ENCODE measurements at places on chromosomes 2 and 18. TPM values are rescaled to one million over a fixed set of nuclear protein-coding genes. Genes with fewer than 3 reads are reported as not detected.

- no peak overlapping the region for H3K4me3 ChIP-seq
- no peak overlapping the region for H3K27ac ChIP-seq
- H3K27me3 ChIP-seq: peaks cover 6% of the 10 kb centered on the region
These were observed 147.9 kb downstream of the LNPK start for GRCh38 chr2:175854129-175854528.

- peaks cover 8% of the 10 kb centered on the region for H3K36me3 ChIP-seq
- peaks cover 36% of the 10 kb centered on the region for H3K4me1 ChIP-seq
- no peaks in the 10 kb centered on the region for H3K27me3 ChIP-seq
- DNase-seq: no peak
These were observed 824 bp upstream of the VPS54 start for GRCh38 chr2:64019975-64020528.

DNA sequence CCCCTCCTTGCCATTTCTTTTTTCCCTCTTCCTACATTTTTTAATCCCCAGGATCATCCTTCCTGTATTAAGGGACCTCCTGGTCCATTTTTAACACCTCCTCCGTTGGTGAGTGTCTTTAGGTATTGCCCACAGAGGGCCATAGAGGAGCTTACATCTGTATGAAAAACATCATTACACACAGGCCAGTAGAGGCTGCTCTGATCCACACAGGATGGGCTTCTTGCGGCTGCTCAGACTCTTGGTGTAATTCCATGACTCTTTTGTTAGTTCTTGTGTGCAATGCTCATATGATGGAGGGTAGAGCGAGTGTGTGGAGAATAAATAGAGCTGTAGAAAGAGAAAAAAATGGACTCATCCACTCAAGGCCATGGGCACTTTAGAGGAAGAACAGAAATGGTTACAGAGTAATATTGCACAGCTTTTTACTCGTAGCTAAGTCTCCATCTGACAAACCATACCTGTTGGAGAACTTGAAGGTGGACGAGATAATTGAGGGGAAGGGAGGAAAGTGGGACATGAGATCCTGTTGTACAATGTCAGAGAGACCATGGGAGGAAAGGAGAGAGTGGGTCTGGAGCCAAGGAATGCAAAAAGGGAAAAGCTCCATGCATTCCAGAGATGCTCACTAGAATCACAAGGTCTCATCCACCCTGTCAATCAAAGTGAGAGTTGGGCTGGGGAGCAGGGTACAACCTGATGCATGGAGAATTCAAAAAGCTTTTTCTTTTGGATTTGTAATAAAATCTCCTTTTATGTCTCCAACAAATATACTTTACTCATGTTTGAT is 129.7 kb upstream of the TNP1 start:
- no peaks in the 10 kb centered on the region for H3K4me1 ChIP-seq
- no peak for DNase-seq
- peaks cover 1% of the 10 kb centered on the region for H3K27me3 ChIP-seq
- H3K36me3 ChIP-seq: no peaks in the 10 kb centered on the region
- no peak overlapping the region for H3K4me3 ChIP-seq

DNA sequence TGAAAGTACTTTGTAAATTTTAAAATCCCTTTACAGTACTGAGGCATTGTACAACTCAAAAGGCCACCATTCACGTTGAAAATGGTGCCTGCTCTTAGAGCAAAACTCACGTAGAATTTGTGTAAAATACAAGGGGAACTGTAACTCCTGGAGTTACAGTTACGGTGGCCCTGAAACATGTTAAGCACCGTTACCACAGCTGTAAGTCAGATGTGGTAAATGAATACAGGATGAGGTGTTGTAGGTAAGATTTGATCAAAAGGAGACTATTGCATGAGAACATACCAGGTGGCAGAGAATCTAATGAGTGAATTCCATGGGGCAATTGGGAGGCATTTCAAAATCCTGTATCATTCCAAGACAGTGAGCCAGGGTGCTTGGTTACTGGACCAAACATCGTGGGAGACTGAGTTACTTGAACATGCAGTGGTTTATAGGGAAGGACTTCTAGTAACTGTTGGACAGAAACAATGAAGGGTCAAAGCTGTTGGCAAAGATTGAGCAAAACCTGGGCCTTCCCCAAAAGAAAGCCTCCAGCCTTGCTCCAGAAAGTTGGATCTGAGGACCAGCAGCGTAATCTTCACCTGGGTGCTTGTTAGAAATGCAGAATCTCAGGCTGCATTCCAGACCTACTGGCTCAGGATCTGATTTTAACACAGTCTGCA is 535.8 kb upstream of the POU3F3 start:
- peaks cover 7% of the 10 kb centered on the region for H3K27me3 ChIP-seq
- H3K36me3 ChIP-seq: no peaks in the 10 kb centered on the region
- no peaks in the 10 kb centered on the region for H3K4me1 ChIP-seq
- no peak for DNase-seq
- no peak overlapping the region for H3K4me3 ChIP-seq

DNA sequence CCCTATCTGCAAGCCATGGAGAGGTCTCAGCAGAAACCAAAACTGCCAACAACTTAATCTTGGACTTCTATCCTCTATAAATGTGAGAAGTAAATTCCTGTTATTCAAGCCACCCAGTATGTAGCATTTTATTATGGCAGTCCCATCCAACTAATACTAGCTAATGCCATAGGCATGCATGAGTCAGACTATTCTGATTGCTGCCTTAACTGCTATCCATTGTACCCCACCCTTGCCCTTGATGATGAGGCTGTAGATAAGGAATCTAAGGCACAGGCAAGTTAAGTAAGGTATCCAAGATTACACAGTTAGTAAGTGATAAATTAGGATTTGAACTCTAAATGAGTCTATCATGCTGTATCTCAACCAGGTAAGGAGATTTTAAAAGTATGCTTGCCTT is 223.0 kb downstream of the UBE2E3 start:
- H3K27me3 ChIP-seq: no peaks in the 10 kb centered on the region
- DNase-seq: no peak
- peaks cover 51% of the 10 kb centered on the region for H3K36me3 ChIP-seq
- H3K27ac ChIP-seq: no peak overlapping the region
- H3K4me3 ChIP-seq: no peak overlapping the region
- H3K4me1 ChIP-seq: peaks cover 21% of the 10 kb centered on the region

GRCh38 chr2:213147538-213147937 is 3.9 kb downstream of the IKZF2 start:
- H3K27ac ChIP-seq: peak overlapping the region; percentile 88
- H3K27me3 ChIP-seq: peaks cover 9% of the 10 kb centered on the region
- peak; percentile 49 for DNase-seq

DNA sequence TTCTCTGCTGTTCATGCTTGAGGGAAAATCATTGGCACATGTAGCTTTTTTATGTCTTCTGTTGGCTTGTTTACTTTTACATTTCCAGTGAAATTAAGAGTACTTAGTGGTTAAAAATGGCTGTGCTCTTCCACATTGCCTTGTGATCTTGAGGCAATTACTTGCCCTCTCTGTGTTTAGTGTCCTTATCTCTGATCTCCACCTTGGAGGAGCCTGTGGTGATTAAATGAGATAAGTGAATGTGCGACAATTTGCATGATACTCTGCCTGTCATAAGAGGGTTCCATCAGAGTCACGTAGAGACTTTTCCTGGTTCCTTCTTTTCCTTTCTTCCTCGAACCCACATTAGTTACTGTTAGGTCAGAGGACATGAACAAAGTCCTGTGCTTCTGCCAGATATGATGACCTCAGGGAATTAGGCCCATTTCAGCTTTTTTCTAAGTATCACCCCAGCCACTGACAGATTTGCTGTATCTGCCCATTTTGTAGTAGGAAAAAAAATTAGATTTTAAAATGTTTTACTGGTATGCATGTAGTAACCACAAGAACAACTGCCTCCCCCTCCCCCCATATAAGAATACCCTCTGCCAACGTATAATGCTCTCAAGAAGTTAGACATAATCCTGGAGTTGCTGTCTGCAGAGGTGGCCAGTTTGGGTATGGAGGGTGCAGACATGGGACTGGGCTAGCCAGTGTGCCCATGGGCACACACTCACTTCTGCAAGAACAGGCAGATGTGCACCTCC is 51.9 kb downstream of the TET3 start:
- no peak for DNase-seq
- peaks cover 6% of the 10 kb centered on the region for H3K36me3 ChIP-seq
- H3K27me3 ChIP-seq: no peaks in the 10 kb centered on the region

DNA sequence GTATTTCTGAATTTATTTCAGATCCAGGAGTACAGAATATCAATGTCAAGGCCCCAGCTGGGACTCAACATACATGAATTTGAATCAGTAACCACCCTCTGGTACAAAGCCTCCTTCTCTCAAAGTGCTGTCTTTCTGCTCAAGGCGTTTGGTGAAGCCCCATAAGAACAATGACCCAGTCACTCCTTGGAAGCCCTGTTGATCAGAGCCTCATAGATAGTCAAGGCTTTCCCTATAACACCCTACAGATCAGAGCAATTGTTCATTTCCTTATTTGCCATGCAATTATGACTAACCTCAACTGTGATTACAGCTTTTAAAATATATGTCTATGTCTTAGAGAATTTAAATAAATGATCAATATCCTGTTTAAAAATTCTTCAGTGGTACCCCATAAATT is 159.1 kb upstream of the CREB1 start:
- H3K4me3 ChIP-seq: no peak overlapping the region
- no peaks in the 10 kb centered on the region for H3K36me3 ChIP-seq
- H3K27ac ChIP-seq: no peak overlapping the region
- no peaks in the 10 kb centered on the region for H3K4me1 ChIP-seq
- no peak for DNase-seq
- no peaks in the 10 kb centered on the region for H3K27me3 ChIP-seq

Gene EFEMP1
- not detected for total RNA-seq

Gene ABCG8
- total RNA-seq: not detected

Gene RAPGEF4
- 0.85 TPM for total RNA-seq

Gene CASP10
- 22.6 TPM for total RNA-seq

Gene LBX2
- 0.43 TPM for total RNA-seq

Gene FHOD3
- not detected for total RNA-seq

Gene LINC00305
- not detected for total RNA-seq

Measured in activated CD8-positive, alpha-beta T cell treated with anti-CD3 and anti-CD28 coated beads for 36 hours (primary cell).